ENCODE measurements at places on chromosomes 1 and 21.
A peak's percentile ranks its signal among the peaks of the same experiment; 100 is the strongest.

DNA sequence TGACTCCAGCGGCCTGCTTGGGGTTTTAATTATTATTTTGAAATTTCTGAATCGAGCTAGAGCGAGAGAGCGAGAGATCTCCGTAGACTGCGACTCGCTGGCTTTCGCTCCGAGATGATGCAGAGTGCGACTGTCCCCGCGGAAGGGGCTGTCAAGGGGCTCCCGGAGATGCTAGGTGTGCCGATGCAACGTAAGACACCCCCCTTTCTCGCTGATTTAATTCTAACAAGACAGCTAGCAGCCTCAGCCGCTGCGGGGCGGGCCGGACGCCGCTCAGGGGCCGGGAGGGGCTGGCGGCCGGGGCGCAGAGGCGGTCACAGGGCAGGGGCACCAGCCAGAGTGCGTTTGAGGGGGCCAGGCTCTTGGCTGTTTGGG lies 339 bp downstream of the LHX4 start:
- no peak for DNase-seq

GRCh38 chr1:53115403-53116306 lies 26.8 kb downstream of the SLC1A7 start:
- DNase-seq: peak; percentile 79

DNA sequence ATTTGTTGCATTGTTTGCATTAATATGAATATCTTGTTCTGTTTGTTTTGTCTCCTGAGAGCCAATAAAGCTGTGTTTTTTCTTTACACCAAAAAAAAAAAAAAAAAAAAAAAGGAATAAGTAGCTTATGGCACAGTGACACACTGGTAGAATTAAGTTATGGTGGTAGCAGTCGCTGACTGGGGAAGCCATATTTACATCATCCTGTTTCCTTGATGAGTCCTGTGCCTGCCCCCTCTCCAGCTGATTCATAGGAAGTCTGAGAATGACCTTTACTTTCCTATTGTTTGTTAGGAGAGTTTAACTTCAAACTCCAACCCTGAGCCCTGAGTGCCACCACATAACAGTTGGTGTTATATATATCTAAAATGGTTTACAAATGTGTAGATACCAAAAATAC lies 62.2 kb downstream of the OBSCN start:
- no peak for DNase-seq

DNA sequence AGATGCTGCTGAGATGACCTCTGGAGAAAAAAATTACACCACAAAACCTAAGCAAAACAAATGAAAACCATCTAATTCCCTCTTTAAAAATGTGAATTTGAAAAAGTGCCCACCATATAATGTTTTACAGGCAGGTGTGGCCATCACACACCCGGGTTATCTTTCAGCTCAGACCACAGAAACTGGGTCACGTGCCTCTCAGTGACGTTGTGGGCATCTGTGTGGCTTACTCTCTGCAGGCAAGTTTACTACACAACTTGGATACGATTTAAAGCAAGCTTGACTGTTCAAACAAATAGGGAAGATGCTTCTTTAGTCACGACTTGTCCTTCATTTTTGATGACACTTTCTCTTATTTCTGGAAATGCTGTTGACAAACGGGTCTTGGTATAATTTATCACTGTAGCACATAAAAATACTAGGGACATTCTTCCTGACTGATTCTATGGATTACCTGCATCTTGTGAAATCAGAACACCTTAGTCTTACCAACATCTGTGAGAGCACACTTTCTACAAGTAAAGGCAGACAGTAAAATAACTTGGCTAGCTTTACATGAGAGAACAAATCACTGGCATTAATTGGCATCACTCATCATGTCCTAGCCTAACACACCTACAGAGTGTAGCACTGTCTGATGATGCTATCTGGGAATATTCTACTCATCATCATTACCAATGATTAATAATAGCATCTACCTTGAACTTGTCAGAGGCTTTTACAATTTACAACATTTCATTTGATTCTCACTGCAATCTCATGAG lies 89.3 kb upstream of the EDEM3 start:
- no peak for DNase-seq

- DNase-seq: peak; percentile 67
Measured at GRCh38 chr21:29181799-29182470, 51.5 kb downstream of the MAP3K7CL start.

- DNase-seq: no peak
Measured at GRCh38 chr1:198598796-198599321, 40.0 kb upstream of the PTPRC start.

GRCh38 chr1:66732407-66733166 lies 19.7 kb upstream of the DYNLT5 start:
- DNase-seq: no peak

DNA sequence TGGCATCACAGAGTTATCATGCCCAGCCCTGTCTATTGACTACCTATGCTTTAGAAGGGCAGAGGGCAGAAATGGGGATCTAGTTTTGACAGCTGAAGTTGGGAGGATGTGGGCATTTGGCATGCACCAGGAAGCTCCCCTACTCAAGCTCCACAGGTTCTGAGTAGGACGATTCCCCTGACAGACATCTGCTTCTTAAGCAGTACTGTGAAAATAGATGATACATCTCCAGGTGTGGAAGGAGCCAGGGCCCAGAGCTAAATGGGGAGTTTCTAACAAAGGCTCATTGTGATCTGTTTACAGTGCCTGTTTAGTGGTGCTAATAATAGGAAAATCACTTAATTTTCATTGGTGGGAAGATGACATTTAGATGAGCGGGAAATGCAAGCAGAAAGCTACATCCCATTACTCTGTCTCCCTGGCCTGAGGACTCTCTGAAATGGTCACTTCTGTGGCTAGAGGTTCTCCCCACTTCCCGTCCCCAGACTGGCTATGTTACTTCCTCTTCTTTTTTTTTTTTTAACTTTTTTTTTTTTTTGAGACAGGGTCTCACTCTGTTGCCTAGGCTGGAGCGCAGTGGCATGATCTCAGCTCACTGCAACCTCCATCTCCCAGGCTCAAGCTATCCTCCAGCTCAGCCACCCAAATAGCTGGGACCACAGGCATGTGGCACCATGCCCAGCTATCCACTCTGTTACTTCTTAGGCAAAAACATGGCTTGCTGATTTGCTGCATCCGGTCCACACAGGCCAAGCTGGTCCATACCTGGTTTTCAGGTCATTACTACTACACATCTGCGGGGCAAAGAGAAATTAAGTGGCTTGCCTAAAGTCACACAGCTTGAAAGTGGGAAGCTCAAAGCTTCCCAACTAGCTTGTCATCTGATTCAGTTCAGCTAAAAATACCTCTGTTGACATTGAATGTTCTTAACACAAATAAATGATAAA lies 23.2 kb upstream of the CNIH3 start:
- peak; percentile 86 for DNase-seq

- DNase-seq: no peak
Measured at GRCh38 chr1:68521286-68521685, 24.4 kb upstream of the DEPDC1 start.

DNA sequence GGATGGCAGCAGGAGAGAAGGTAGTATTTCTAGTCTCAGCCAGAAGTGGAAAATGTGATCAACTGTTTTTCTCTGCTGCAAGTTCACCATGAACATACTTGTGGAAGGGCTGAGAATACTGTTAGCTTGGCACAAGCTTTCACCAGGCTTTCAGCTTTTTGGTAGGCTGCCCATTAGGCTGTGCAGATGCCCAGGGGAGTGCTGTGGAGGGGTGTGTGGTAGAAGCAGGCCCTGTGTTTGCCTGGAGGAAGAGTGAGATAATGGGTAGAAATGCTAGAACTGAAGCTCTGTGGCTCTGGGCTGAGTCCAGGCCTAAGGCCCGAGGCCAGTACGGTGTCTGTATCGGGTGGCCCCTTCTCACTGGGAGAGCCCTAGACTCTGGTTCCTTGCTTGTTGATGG lies 9.8 kb downstream of the DNAJC6 start:
- DNase-seq: no peak

GRCh38 chr1:17277511-17278159 lies 28.7 kb downstream of the PADI3 start:
- no peak for DNase-seq

GRCh38 chr1:230215031-230215430 lies 148.0 kb downstream of the GALNT2 start:
- DNase-seq: peak; percentile 39

DNA sequence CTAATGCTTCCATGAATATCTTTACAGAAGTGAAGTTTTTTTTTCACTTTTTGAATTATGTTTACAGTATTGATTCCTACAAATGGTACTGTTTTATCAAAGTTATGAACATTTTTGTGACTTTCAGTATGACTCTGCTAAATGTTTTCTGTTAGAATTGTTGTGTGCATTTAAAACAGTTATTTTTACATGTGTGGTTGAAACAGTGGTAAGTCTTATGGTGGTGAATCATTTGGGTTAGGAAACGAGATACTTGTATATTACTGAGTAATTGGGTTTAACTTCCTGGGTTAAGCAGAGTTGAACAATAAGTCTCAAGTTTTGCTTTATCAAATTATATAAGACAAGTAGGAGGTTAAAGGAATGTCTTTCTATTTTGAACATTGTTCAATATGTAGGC lies 66.8 kb downstream of the VPS13D start:
- peak; percentile 61 for DNase-seq

DNA sequence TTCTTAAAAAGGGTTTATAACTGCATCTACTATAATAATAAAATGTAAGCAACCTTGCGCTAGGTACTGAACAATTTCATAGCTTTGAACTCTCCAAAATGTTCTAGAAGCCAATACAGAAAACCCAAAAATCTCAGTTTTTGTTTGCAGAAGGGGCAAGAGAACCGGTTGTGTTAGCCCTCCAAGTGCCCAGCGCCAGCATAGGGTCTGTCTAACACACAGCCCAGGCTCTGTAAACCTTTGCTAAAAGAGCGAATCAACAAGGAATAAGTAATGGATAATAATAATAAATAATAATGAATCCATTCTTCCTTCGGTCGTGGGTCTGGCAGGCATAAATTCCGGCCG lies 333 bp upstream of the CHAF1B start:
- DNase-seq: no peak

DNA sequence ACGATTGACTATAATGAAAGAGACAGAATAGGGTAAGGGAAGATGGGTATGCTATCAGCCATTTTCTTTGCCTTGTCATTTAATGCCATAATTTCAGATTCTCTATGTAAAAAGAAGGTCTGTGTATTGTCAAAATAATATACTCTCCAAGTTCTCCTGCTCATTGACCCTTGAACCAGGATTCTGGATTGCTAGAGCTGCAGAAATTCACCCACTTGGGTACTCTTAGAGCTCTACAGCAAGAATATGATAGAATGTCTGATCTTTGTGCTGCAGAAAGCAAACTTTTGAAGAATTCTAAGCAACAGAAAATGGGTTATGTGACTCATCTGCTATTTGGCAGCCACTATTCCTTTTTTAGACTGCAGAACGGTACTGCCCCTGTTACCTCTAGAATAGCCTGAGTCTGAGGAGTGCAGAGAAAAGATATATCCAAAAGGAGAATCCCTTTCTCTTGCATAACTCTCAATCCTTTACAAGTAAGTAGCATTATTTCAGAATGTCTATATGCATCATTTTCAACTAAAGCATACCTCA lies 78.2 kb upstream of the TENT5C start:
- DNase-seq: no peak

- DNase-seq: no peak
Measured at GRCh38 chr1:42929434-42930177, 29.1 kb downstream of the SLC2A1 start.

GRCh38 chr1:78640462-78640861 lies 9.2 kb upstream of the IFI44 start:
- DNase-seq: no peak

GRCh38 chr1:211334986-211335385 lies 8.4 kb downstream of the TRAF5 start:
- DNase-seq: no peak

GRCh38 chr21:41819236-41819855 lies 52.5 kb upstream of the RIPK4 start:
- no peak for DNase-seq

DNA sequence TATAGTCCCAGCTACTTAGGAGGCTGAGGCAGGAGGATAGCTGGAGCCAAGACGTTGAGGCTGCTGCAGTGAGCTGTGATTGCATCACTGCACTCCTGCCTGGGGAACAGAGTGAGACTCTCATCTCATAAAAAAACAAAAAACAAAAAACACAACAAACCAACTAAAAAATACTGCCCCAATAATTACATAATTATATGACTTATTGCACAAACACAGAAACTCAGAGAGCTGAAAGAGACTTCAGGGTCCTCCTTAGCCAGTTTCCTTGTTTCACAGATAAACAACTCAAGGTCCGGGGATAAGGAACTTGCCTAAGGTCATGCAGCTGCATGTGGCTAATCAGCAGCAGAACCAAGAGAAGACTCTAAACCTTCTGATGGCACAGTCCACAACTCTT lies 11.9 kb downstream of the EXTL2 start:
- DNase-seq: no peak

GRCh38 chr1:159302095-159302494 lies at the start of gene FCER1A:
Gene FCER1A (plus strand): TSS chr1:159302336. CDS start chr1:159302365, 29 bp downstream.
- DNase-seq: no peak

DNA sequence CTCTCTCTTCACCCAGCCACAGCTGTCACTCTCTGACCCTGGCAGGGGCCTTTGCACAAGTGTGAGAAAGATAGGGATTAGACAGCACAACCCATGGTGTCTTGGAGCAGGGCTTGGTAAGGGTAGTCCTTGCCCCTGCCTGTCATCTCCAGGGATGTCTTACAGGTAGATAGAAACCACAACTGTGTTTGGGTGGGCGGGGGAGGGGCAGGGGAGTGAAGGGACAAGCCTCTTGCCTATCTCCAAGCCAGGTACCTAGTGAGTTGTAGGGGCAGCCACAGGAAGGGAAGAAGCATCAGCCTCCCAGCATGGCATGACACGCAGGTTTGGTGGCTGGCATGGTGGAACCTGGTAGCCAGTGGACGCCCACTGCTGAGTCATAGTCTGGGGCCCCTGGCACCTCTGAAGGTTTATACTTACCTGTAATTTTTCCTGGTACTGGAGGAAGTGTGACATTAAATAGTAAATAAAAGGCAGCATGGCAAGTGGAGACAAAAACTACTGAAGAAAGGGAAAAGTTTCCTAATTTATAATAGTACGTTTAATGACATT lies 97.5 kb downstream of the CLEC20A start:
- no peak for DNase-seq

- DNase-seq: no peak
Measured at GRCh38 chr1:108845991-108846390, 10.9 kb downstream of the AKNAD1 start.

- DNase-seq: no peak
Measured at GRCh38 chr21:21688889-21689288, 690.7 kb downstream of the NCAM2 start.

- no peak for DNase-seq
Measured at GRCh38 chr1:223142795-223143536, at the start of gene TLR5. Gene TLR5 (minus strand): TSS chr1:223143248. CDS start chr1:223113031, 30,217 bp downstream.

DNA sequence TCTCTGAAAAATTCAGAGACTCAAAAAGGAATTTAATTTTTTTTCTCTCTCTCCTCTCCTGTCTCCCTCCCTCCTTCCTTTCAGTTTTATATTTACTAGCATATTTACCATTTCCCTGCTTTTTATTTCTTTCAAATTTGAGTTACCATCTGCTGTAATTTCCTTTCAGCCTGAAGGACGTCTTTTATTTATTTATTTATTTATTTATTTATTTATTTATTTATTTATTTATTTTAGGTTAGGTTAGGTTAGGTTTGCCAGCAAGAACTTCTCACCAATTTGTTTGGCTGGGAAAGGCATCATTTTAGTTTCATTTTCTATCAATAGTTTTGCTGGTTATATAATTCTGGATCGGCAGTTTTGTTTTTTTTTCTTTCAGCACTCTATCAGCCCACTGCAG lies 231.7 kb upstream of the ZRANB2 start:
- DNase-seq: no peak
